NCI-H1436 treated with DMSO at 0.1 percent for 48 hours (cell line): ENCODE measurements at places on chromosomes 1 and 21.

DNA sequence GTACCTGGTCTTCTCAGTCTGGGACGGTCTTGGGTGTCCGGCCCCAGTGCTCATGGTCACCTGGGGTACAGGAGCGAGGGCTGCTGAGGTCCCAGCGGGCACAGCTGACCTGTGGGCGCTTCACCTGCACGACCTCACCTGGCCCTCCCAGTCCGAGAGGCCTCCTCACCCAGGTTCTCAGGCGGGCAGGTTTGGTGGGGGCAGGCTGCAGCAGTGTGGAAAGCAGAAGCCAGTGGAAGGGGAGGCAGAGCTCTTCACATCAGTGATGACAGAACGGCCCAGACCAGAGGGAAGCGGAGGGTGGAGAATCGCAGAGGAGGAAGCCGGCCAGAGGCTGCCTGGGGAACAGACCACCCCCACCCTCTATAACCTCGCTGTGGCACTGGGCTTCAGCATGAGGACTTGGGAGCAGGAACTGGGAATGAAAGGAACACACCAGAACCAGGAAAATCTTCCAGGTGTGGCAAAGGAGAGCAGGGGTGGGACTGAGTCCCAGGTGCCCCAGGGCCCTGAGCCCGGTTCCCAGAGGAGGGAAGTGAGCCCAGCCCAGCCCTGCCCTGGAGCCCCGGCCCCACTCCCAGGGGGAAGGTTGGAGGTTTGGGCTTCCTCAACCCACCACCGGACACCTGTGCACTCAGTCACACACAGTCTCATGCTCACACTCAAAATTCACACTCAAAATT is 265.2 kb upstream of the VAMP3 start:
- DNase-seq = no peak

GRCh38 chr21:29786496-29787360 is 153.1 kb downstream of the GRIK1 start:
- no peak for DNase-seq

DNA sequence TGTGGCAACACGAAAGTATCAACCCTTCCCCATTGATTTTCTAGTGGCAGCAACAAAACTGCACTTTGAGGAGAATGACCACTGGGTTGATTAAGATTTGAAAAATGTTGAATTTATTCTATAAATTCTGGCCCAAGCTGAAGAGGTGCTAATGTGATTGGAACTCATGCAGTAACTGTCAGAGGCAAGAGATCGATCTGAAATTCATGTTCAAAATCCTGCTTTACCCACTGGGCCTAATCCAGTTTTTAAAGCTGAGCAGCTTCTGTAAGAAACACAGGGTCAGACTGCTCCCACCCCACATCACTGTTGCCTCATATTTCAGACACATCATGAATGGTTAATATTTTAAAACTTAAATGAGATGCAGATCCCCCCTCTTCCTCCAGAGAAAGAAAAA is 617.5 kb upstream of the BEND5 start:
- no peak for DNase-seq

- DNase-seq = no peak
These were observed 14.6 kb upstream of the TMEM61 start for GRCh38 chr1:54965624-54966340.

GRCh38 chr21:35732788-35733187 is 327.5 kb downstream of the SETD4 start:
- DNase-seq = no peak

DNA sequence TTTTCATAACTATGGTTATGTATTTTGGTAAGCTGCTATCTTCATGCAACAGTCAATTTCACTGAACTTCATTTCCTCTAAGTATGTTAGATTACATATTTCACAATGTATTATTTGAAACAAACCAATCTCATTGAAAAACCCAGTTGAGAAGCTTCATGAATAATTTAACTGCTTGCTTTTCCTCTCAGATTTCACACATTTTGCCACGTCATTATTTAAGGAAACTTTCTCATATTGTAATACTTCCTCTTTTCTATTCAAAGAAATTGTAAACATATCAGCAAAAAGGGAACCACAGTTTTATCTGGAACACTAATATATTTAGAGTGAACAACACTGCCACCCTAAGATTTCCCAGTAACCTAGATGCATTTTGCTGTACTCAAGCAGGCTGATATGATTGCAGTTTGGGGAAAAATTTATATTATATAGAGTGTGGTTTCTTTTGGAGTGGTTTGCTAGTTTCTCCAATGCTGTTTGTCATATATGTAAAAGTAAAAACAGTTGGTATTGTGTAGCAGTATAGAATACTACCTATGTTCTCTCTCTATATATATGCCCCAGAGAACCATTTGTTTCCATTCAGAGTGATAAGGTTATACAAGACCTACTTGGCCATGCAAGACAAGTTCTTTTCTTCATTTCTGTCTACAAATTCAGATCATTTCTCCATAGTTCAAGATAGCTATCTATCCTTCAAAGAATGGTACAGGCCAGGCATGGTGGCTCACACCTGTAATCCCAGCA is 28.4 kb upstream of the AHCTF1 start:
- no peak for DNase-seq
